Fibroblast of skin of left biceps (primary cell): ENCODE measurements at places on chromosomes 3 and 15.

DNA sequence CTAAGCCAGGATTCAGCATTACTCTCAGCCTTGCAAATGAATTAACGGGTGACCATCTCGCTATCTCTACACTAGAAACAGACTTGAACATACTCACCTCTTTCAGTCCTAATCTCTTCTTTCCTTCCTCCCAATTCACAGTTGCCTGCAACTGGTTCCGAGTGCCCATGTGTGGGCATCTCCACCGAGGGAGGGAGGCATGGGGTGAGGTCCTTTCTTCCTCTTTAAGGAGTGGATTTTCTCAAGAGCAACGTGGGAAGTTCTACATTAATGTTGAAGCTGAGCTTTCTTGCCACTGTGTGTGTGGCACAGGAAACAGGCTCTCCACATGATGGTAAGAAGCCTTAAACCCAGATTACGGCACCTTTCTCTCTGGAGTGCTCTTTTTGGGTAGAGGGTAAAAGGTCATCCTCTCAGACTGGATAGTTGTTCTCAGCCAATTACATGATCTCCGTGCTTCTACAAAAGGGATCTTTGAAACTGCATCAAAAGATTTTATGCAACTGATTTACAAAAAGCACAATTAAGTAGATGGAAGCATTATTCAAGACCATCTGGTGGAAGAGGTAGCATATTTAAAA, 286.8 kb upstream of the NR2F2 start:
- DNase-seq: no peak

DNA sequence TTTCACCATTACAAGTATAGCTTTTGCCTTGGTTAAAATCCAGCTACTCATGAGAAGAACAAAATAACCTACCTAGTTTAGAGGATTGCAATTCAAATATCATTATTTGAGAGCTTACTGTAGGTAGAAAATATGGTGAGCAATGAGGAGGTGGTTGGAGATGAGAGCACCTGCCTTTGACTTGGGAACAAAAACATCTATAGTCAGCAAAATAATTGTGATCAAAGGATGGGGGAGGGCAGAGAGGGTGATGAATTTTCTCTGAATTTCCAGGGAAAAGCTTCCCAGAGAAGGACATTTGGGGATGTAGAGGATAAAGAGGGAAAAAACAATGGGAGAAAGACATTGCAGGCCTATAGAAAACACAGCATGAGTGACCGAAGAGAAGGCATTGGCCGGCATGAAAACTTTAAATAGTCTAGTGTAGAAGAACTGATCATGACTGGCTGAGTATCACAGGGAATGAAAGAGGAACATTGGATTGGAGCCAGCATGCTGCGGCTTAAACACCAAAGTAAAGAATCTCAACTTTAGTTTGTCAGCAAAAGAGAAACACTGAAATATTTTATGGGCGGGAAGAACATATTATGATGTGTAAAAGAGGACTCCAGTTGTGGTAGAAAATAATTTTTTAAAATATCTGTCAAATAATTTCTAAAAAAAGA, 581.3 kb downstream of the UNC13C start:
- no peak for DNase-seq

DNA sequence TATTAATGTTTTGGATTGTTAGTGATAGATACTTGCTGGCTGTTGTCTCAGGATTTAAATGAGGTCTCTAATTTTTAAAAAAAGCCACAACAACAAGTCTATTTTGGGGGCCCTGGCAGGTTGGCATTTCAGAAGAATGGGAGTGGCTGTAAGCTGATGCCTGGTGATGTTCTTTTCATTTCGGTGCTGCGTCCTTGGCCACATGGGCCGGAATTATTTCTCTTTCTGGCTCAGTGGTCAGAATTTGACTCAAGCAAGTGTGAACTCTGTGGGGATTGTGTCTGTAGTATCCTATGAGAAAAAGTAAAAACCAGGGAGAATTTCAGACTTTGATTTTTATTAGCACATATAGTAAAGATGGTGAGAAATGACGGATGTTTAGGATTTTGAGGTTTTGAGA, 203.0 kb downstream of the AKAP13 start:
- DNase-seq: no peak

GRCh38 chr15:99090011-99090699, 14.7 kb upstream of the SYNM start:
- DNase-seq: no peak

GRCh38 chr3:175233957-175234940, 375.1 kb downstream of the NAALADL2 start:
- no peak for DNase-seq
